ENCODE measurements at places on chromosomes 2 and 18.
A peak's percentile ranks its signal among the peaks of the same experiment; 100 is the strongest.

DNA sequence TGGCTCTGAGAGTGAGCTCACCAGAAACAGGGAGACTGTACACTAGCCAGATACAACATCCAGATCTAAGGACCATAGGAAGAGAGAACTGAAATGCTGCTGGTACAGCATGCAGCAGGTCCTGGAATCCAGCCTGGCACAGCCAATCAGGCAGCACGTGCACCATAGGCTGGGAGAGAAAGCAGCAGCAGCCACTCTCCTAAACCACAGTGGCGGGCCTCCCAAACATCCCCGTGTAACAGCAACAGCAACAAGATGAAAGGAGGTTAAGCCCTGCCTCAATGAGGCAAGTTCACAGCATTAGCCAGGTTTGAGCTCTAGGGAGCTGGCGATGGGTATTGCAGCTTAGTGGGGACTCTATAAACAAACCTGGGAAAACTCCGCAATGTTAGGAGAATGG is 192.0 kb downstream of the EPHA4 start:
- no peak for DNase-seq

DNA sequence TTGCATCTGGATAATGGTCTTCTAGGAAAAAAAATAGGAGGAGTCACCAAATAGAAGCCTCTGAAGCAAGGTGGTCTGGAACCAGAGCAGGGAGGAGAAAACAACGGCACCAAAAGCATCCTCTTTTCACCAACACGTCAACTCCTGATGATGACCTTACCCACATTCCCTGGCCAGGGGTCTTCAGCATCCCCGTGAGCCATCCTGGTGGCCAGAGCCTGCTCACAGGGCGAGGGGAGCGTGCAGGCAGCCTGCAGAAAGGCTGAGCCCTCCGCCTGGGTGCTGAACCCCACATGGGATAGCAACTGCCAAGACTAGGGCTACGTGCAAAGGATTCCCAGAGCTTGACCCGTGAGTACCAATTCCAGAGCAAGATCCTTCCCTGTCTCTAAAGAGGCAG is 191.0 kb downstream of the NDUFA10 start:
- no peak for DNase-seq

- no peak for DNase-seq
Measured at GRCh38 chr2:231467613-231468530, 3.6 kb upstream of the NCL start.

GRCh38 chr2:62313449-62314227 is 117.7 kb downstream of the B3GNT2 start:
- DNase-seq: peak; percentile 74

GRCh38 chr2:3176869-3177255 is 200.8 kb downstream of the EIPR1 start:
- DNase-seq: no peak

DNA sequence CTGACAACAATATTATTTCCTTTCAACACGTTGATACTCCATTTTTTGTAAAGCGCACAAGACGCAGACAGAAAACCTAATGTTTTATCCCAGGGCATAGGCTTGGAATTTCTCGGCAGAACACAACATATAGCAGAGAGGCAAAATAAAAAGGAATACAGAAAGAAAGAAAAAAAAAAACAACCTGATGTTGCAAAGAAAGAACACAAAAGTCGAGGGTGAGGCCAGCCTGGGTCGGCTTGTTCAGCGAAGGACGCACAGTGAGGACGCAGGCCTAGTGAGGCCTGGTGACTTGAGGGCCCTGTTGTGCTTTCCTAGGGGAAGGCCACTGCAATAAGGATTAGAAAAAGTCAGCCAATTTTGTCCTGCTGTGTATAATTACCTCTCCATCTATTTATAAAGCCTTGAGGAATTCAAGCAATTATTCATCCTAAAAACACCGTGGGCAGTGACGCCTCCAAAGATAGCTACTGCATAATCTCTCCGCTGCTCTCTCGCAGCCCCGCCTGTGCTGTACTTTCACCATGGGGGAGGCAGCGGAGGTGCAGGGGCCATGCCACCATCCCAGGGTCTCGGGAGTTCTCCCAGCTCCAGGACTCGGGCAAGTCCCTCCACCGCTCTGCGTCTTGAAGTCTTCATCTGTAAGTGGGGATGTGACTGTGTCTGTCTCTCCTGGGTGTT is 61.9 kb upstream of the SH3RF3 start:
- DNase-seq: no peak

DNA sequence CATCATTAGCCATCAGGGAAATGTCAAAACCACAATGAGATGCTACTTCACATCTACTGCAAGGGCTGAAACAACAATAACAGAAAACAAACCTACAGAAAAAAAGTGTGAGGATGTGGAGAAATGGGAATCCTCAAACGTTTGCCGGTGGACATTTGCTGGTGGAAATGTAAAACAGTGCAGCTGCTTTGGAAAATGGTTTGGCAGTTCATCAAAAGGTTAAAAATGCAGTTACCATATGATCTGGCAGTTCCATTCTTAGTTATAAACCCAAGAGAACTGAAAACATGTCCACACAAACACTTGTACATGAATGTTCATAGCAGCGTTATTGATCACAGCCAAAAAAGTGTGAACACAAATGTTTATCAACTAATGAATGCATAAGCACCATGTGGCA is 44.2 kb downstream of the PROC start:
- no peak for DNase-seq
